Activated CD4-positive, alpha-beta T cell treated with anti-CD3 and anti-CD28 coated beads, Interleukin-2, amount 50 U/mL, for 16 hours (primary cell): ENCODE measurements at places on chromosomes 6 and 20.
A peak's percentile ranks its signal among the peaks of the same experiment; 100 is the strongest.

GRCh38 chr6:4212588-4212987 is 77.2 kb upstream of the ECI2 start:
- DNase-seq: no peak

GRCh38 chr6:78629836-78630235 is 237.5 kb upstream of the IRAK1BP1 start:
- no peak for DNase-seq

DNA sequence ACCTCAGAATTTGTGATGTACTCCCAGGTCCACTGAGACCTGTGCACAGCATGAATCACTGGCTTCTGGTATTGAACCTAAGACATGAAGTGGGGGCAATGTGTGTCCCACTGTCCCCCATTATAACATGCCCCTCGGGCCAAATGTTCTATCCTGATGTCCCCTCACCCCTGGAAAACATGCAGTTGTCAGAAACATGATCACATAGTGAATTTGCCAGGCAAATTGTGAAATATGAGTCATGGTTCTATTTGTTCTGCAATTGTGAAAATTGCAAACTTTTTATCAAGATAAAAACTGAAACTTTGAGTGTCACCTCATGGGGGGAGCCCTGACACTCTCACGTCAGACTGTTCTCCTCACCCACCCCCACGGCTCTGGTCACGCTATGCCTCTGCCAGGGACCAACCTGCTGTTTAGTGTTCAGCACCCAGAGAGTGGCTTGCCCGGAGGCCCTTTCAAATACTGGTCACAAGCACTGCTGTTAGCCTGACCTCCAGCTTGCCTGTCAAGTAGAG is 305.3 kb downstream of the CLIC5 start:
- peak; percentile 97 for DNase-seq

GRCh38 chr20:54090230-54091119 is 20.1 kb upstream of the BCAS1 start:
- DNase-seq: no peak

- DNase-seq: no peak
Measured at GRCh38 chr20:25213566-25214425, 18.3 kb downstream of the ENTPD6 start.

GRCh38 chr6:142761756-142762155 is 183.2 kb downstream of the HIVEP2 start:
- no peak for DNase-seq

GRCh38 chr6:36276581-36277536 is 7.0 kb downstream of the PNPLA1 start:
- no peak for DNase-seq

- no peak for DNase-seq
Measured at GRCh38 chr6:148164645-148165044, 178.0 kb upstream of the SASH1 start.

- DNase-seq: no peak
Measured at GRCh38 chr6:46509063-46509462, 17.8 kb upstream of the RCAN2 start.

DNA sequence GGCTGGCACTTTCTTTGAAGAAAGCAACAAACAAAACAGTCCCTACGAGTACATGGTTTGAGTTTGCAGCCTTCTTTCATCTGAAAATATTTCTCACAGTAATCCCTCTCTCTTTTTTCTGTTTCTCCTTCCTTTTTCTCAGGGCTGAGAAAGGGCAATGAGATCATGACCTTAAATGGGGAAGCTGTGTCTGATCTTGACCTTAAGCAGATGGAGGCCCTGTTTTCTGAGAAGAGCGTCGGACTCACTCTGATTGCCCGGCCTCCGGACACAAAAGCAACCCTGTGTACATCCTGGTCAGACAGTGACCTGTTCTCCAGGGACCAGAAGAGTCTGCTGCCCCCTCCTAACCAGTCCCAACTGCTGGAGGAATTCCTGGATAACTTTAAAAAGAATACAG is 80.7 kb upstream of the CLDN20 start:
- no peak for DNase-seq

- no peak for DNase-seq
Measured at GRCh38 chr6:71028236-71028876, 71.5 kb upstream of the B3GAT2 start.

DNA sequence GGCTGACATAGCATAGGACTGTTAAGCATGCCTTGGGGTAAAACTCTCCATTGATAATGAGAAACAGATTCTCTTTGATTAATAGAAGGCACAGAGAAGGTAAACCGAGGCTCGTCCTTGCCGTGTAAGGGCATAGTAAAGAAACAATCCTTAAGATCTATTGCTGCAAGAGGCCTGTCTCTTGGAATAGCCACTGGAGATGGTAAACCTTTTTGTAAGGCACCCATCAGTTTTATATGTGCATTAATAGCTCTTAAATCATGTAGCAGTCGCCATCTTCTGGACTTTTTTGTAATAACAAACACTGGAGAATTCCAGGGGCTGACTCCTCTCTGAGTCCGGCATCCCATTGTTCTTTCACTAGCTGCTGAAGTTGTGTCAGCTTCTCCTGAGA is 8.4 kb upstream of the ABHD12 start:
- DNase-seq: peak; percentile 52

DNA sequence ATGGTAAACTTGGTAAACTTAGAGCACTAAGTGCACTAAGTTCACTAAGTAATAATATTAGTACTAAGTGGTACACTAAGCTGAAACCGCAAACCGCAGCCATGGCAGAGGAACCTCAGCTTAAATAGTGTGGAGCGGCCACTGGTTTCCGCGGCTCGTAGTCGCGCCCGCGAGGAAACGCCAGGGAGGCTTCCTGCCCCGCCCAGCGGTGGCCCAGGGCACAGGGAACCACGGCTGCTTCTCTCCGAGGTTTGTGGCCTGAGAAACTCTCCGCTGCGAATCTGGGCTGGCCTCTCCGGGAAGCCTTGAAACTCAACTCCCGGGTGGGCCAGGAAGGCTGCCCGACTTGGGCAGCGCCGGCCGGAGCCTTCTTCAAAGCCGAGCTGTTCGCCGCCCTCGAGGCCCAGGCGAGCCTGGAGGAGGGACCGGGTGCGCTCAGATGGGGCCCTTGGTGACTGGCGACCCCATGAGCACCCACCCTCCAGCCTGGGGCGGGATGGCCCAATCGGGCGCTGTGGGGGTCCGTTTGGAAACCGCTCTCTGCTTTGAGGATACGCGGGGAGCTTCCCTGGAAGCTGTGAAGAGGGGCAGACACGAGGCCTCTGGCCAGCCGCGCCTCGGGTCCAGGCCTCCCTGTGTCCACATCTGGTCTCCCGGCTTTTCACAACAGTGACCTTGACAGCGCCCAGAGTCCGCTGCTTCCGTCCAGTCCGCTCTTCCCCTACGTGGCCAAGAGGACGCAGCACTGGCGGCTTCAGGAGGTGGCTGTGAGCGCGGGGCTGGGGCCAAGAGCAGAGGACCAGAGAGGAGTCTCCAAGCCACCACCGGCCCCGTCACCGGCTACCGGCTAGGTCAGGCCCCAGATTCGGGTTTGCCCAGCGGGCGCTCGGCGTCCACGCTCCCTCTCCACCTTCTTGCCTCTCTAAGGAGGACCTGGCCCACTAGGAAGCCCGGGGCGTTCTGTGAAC is 25.4 kb upstream of the HLA-E start:
- DNase-seq: peak; percentile 82

- no peak for DNase-seq
Measured at GRCh38 chr6:159640722-159641482, 52.1 kb downstream of the SOD2 start.

GRCh38 chr20:38004416-38004815 is 28.8 kb downstream of the TTI1 start:
- DNase-seq: no peak

DNA sequence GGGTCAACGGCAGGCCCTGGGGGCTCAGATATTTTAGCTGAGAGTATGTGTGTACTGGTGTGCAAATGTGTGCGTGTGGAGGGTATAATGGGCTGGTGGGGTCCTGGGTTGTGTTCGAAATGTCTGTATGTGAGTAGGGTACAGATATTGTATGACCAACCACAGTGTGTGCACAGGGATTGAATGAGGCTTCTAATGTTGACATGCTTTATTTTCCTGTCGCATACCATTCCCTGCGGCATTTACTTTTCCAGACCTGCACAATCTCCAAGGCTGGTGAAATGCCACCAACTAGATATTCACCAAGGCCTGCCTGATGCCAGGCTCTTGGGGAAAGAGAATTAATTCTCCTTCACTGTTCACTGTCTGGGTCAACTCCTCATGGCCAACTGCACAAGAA is 441.4 kb upstream of the SULF2 start:
- no peak for DNase-seq

GRCh38 chr6:42294759-42295158 is 77.1 kb upstream of the MRPS10 start:
- peak; percentile 18 for DNase-seq

DNA sequence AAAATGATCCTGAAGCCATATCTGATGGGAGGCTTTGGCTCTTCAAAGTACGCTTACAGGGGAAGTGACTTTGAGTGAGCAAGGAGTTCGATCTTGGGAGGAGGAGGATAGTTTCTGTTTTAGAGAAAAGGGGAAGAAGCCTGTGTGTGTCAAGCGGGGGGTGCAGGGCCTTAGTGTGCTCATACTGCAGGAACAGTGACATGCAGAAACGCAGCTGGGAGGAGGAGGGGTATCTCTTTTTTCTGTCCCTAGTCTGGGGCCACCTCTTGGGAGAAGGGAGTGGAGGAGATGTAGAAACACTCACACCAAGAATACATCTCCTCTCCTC is 19.8 kb downstream of the SIRPD start:
- DNase-seq: no peak

GRCh38 chr6:30541515-30542403 is 14.5 kb downstream of the GNL1 start:
- peak; percentile 84 for DNase-seq

GRCh38 chr20:58393299-58393698 is 4.3 kb downstream of the VAPB start:
- DNase-seq: no peak

DNA sequence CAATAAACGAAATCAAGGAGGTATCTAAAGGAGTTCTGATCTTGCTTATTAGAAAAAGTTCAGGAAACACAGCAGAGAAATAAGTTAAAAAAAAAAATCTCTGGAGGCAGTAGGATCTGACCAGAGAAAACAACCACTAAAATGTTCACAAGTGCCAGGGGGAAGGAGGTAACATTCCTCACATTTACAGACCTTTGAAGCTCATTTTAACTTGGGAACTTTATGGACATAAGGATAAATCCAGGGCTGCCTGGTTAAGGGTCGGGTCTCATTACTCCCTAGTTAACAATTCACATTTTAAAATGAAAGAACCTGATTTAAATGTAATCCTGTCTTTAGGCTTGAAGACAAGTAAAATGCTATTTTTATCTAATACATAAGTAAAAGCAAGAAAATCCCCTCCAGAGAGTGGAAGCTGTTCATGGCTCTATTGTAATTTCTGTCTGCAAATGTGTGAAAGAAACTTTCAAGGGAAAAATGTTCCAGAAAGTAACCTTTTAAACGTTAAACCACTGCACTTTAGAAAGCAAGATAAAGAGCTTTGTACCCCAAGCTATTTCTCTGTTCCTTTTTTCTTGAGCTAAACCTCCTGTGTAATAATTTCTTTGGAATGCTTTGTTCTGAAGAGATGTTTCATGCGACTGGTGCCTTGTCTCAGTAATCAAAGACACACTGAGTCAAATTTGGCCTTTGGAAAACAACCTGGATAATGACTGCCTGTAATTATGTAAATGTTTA is 38.2 kb downstream of the MYLIP start:
- no peak for DNase-seq

- DNase-seq: peak; percentile 53
Measured at GRCh38 chr6:37209461-37210205, 39.7 kb downstream of the PIM1 start.

GRCh38 chr6:122845916-122846612 is 57.0 kb downstream of the SMPDL3A start:
- no peak for DNase-seq

- no peak for DNase-seq
Measured at GRCh38 chr20:5095454-5095853, 24.3 kb downstream of the PCNA start.

- no peak for DNase-seq
Measured at GRCh38 chr6:97097068-97098047, 172.8 kb downstream of the KLHL32 start.

- DNase-seq: no peak
Measured at GRCh38 chr6:95185874-95186273, 391.5 kb upstream of the MANEA start.

DNA sequence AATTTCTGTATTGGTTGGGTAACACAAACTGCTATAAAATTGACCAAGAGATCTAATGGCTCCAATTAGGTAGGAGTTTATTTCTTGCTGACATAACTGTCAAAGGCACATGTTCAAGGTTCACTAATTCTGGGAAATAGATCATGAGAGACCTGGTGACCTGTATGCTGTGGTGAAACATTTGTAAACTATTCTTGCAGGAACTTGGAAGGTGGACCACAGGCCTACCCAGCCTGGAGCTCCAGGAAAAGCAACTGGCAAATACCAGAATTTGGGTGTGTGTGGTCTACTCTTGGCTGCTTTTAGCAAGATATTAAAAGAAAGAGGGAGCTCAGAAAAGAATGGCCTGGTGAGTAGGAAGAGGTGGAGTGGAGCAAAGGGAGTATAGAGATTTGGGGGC is 184.6 kb downstream of the QKI start:
- DNase-seq: no peak

- DNase-seq: no peak
Measured at GRCh38 chr6:13228264-13229204, 99.8 kb downstream of the TBC1D7 start.

DNA sequence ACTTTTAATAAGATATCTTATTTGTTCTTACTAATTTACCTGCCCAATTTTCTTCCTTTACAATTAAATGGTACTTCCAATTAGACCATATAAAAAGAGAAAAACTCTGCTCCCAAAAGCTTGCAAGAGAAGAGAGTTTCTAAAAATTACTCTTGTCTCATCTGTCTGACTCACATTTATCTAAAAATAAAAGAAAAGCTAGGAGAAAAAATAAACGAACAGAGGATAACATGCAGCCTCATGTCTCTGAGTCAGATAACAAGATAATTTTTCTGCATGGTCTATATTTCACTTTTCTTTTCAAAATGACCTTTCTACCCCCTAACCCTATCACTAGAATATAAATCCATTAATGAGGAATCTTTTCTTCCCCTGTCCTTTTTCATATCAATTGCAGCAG is 127.2 kb upstream of the TCF21 start:
- DNase-seq: no peak

DNA sequence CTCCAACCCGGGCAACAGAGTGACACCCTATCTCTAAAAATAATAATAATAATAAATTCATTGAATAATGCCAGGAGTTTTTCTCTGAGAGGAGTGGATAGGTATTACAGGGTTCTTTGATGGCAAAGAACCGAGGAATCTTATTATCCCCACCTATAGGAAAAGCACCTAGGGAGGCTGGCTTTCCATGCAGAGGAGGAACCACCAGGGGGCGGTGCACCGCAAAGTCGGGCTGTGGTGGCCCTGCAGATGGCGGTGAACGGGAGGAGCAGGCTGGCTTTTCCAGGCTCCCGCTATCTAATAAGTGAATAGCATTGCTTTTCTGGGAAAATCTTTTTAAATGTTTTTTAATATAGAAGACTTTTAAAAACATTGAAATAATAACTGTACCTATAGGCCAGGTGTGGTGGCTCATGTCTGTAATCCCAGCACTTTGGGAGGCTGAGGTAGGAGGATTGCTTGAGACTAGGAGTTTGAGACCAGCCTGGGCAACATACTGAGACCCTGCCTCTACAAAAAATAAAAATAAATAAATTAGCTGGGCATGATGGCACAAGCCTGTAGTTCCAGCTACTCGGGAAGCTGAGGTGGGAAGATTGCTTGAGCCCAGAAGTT is 864.2 kb downstream of the KIF16B start:
- peak; percentile 37 for DNase-seq
